GM12891 (cell line): ENCODE measurements at places on chromosomes 7 and 10.

GRCh38 chr7:99420986-99421385, 12.2 kb downstream of the BUD31 start:
- no peak for DNase-seq

DNA sequence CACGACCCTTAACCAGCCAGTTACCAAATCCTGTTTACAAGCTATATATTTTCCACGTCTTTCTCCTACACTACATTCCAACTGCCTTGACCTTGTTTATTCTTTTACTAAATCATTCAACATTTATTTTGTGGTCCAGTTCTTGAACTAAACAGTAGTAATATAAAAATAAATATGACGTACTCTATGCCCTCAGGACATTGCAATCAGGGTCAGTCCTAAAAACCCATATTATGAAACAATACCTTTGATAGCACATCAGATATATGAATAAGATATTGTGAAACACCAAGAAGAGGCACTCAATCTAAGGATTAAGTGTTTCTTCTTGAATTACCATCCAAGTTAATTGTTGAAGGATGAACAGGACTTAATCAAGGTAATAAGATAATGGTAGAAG, 52.5 kb upstream of the WNT16 start:
- DNase-seq, result no peak

GRCh38 chr7:46123-46829, 146.1 kb upstream of the FAM20C start:
- no peak for DNase-seq

- DNase-seq, result no peak
Measured at GRCh38 chr10:31341552-31341951, 22.5 kb downstream of the ZEB1 start.

GRCh38 chr7:122850528-122850927, 35.7 kb downstream of the CADPS2 start:
- no peak for DNase-seq

GRCh38 chr10:91616137-91616536, 16.7 kb downstream of the PPP1R3C start:
- DNase-seq, result no peak

DNA sequence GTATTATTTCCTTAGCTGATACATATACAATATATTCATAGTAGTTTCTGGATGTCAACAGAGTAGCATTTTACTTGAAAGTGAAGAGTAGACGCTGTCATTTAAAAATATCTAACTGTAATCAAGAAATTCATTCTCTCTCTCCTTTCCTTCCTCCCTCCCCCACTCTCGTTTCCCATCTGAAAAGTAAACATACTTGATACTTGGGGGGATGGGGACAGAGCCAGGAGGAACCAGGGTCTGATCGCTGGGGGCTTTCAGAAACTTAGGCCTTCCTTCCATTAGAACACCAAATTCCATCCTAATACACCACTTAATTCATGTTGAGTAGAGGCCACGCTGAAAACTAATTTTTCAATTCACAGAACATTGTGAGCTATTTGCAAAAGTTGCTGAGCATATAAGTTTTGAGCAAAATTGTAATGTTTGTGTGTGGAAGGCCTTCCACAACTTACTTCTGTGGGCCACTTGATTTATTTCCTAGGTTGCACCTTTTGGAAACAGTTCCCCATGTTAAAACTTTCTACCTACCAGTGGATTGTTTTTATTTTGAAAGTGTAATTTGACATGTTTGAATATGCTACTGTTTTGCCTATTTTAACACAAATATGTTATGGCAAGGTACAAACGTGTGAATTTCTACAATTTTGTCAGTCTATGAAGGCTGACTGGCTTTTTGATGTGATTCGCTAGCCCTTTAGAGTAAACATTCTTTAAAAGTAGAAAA, 35.2 kb downstream of the CNPY1 start:
- no peak for DNase-seq

- DNase-seq, result no peak
Measured at GRCh38 chr7:140342727-140343514, 55.4 kb downstream of the SLC37A3 start.
